ENCODE measurements at places on chromosomes 6 and 20.

GRCh38 chr6:108210556-108210955, 44.7 kb downstream of the NR2E1 start:
- no peak for DNase-seq

DNA sequence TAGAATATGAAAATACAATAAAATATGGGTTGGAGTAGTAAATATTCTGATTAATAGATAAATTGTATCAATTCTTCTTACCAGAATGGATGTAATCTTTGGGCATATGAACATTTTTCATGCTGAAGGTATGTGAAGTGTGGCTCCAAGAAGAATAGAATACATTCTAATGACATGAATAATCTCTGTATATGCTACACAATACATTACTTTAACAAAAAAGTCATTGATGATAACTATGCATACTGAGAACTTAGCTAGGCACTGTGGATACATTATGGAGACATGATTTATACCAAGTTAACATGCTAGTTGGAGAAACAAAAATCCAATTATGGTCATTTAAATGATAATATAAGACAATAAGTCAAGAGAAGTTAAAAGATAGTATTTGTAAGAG, 62.7 kb upstream of the HDAC2 start:
- DNase-seq = no peak

DNA sequence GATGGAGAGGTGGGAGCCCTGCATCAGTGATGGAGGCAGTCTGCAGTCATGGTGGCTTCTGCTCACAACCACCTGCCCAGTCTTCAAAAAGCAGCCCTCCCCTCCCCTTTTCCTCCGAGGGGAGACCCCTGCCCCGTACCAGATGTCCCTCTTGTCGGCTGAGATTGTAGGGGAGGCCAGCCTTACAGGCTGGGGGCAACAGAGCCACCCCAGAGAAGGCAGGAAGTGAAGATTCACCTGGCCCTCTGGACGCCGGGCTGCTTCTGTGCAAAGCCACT, 4.5 kb downstream of the TNFRSF6B start:
- no peak for DNase-seq

DNA sequence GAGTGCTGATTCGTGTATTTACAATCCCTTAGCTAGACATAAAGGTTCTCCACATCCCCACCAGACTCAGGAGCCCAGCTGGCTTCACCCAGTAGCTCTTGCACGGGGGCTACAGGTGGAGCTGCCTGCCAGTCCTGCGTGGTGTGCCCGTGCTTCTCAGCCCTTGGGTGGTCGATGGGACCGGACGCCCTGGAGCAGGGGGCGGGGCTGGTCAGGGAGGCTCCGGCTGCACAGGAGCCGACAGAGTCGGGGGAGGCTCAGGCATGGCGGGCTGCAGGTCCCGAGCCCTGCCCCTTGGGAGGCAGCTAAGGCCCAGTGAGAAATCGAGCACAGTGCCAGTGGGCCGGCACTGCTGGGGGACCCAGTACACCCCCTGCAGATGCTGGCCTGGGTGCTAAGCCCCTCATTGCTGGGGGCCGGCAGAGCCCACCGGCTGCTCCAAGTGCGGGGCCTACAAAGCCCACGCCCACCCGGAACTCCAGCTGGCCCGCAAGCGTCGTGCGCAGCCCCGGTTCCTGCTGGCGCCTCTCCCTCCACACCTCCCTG, 48.9 kb upstream of the UST start:
- no peak for DNase-seq

DNA sequence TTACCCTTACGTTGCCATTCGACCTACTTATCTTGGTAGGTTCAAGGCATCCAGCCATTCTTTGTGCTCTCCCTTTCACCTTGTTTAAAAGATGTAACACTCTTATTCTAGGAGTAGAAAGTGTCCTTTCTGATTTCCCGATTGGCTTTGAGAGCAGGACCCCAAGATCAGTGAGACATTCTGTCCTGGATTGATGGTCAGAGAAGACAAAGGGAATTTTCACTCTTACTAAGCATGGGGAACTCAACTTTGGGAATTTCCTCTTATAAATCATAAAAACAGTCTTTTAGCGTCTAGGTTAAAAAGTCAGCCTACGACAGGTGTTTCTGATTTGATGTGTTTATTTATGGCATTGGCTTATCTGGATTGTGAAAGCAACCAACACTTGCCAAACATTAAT, 2.8 kb upstream of the AARS2 start:
- DNase-seq = no peak

GRCh38 chr6:31744422-31744821, 4.6 kb downstream of the MSH5 start:
- no peak for DNase-seq

DNA sequence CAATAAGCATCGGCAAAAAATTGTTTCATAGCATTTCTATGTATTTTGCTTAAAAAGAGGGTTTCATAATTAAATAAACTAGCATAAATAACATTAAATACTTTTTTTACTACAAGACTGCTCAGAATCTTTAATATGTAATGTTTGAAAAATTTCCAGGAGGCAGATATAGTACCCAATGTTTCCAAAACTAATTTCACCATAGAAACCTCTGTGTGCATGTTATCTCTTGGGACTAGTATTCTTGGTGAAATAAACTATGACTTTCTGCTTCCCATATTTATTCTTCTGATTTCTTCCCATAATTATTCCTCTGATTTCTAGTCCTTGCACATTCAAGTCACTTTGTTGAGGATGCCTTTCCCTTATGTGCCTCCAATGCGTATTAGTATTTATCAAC, 94.5 kb downstream of the PTPRK start:
- DNase-seq = no peak

- no peak for DNase-seq
These were observed 4.9 kb upstream of the BIRC7 start for GRCh38 chr20:63230800-63231268.

DNA sequence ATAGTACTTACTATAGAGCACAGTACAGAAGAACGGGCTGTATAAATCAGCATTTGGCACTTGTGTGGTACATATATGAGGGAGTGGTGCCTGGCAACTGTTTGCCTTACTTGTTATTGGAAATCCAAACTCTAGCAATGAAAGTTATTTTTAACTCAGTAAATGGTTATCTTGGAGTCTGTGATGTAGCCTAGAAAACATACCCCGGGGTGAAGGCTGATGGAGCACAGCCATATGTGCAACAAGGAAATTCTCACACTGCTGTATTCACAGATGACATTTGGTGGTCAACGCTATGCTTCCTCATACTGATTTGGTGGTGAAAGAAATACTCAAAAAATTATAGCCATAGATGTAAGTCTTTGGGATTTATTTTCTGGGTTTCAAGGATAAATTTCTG, 807.5 kb upstream of the FLRT3 start:
- no peak for DNase-seq

All from C1 segment of cervical spinal cord (tissue), 14 donors.